ENCODE measurements at places on chromosomes 7 and 10.

DNA sequence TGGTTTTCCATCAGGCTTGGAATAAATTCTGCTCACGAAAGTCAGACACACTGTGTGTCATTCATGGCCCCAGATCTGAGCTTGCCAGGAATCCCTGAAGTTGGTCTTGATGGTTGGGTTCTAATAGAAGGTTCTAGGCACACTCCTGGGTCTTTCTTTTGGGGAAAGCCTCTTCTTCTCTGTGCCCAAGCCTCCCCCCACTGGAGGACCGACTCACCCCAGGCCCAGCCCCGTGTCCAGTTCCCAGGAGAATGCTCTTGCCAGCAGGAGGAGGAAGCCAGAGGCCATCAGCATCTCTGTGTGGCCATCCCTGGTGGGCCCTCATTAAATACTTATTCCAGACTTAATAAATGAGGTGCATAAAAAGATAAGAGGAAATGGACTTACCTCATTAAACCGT, 548.0 kb downstream of the TCERG1L start:
- DNase-seq = no peak

GRCh38 chr7:91835826-91836368, 44.6 kb downstream of the MTERF1 start:
- DNase-seq = no peak

- no peak for DNase-seq
These were observed 40.9 kb upstream of the FHIP2A start for GRCh38 chr10:114780577-114781184.

- no peak for DNase-seq
These were observed 117.6 kb upstream of the PDLIM1 start for GRCh38 chr10:95408148-95408960.

DNA sequence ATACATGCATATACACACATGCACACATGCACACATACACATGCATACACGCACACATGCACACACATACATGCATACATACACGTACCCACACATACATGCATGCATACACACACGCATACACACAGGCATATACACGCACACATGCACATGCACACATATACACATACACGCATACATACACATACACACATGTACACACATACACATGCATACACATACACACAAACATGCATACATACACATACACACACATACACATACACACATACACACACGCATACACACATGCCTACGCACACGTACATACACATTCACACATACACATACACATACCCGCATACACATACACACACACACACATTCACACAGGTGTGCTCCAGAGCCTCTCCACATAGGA, 81.0 kb upstream of the KMT2E start:
- DNase-seq = no peak

- DNase-seq = no peak
These were observed 96.6 kb downstream of the ZNF248 start for GRCh38 chr10:37760817-37761216.
